Uterus (tissue), 4 donors: ENCODE measurements at places on chromosomes 16 and 17. TPM values are rescaled to one million over a fixed set of nuclear protein-coding genes. Genes with fewer than 3 reads are reported as not detected.

ADAD2 gene
- 0.21 TPM for total RNA-seq

WFIKKN1 gene
- total RNA-seq, result 0.76 TPM

PRSS22 gene
- not detected for total RNA-seq

XAF1 gene
- 39.7 TPM for total RNA-seq

ODAD4 gene
- not detected for total RNA-seq

ZCCHC14 gene
- total RNA-seq, result 9.2 TPM

KRTAP3-1 gene
- total RNA-seq, result not detected

SLC43A2 gene
- total RNA-seq, result 15.6 TPM

PSKH1 gene
- 23.8 TPM for total RNA-seq

PRAC1 gene
- not detected for total RNA-seq

CD300A gene
- 10.9 TPM for total RNA-seq

OTOP2 gene
- not detected for total RNA-seq

KRTAP4-3 gene
- total RNA-seq, result not detected

NTN1 gene
- 3.3 TPM for total RNA-seq

NKD1 gene
- 3.5 TPM for total RNA-seq

PRDM7 gene
- total RNA-seq, result not detected

PIP4K2B gene
- total RNA-seq, result 89.5 TPM

CD300LF gene
- not detected for total RNA-seq

TSNAXIP1 gene
- 2.7 TPM for total RNA-seq

SYCE1L gene
- 11.4 TPM for total RNA-seq

HSD11B2 gene
- 1.5 TPM for total RNA-seq

TEKT3 gene
- total RNA-seq, result not detected

HAS3 gene
- total RNA-seq, result under 0.01 TPM
